ENCODE measurements at places on chromosomes 1 and 21. TPM values are rescaled to one million over a fixed set of nuclear protein-coding genes. Genes with fewer than 3 reads are reported as not detected.

Gene IGFN1
- under 0.01 TPM for total RNA-seq

Gene FGR
- total RNA-seq: not detected

Gene ADORA3
- total RNA-seq: not detected

Gene BARHL2
- total RNA-seq: not detected

Gene PLD5
- total RNA-seq: 0.52 TPM

Gene TEDDM1
- total RNA-seq: not detected

Gene NCAM2
- 8.1 TPM for total RNA-seq

Gene GLUL
- 210 TPM for total RNA-seq

Gene CYP4A11
- total RNA-seq: not detected

Measured in epithelial cell of alveolus of lung (primary cell).